ENCODE measurements at places on chromosomes 6 and 20.

DNA sequence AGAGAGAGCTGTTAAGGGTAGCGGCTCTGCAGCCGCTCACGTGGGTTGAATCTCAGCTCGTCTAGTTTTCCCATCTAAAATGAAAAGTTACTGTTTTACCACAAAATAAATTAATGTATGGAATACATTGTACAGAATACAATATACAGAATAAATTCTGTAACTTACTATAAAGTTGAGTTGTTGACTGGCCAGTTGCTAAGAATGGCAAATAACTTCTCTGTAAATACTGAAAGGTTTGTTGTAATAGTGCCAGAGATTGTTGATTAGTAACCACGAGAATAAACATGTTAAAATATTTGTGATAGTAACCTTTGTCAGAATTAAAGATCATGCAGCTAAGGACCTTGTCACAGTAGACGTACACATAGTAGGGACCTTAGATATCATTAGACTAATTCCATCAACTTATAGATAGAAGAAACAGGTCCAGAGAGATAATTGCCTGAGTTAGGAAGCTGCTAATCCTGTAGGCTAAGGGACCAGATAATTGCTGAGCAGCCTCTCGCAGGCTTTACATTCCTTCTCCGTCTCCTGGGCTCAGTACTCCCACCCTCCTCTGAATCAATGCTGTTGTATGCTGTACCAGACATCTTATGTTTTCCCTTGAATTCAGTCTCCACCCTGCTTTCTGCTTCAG, 544 bp upstream of the NRM start:
- peak; percentile 18 for DNase-seq

- no peak for DNase-seq
These were observed 100.1 kb upstream of the FRMD1 start for GRCh38 chr6:168179133-168179532.

GRCh38 chr20:23832775-23833513, 6.4 kb upstream of the CST2 start:
- no peak for DNase-seq

DNA sequence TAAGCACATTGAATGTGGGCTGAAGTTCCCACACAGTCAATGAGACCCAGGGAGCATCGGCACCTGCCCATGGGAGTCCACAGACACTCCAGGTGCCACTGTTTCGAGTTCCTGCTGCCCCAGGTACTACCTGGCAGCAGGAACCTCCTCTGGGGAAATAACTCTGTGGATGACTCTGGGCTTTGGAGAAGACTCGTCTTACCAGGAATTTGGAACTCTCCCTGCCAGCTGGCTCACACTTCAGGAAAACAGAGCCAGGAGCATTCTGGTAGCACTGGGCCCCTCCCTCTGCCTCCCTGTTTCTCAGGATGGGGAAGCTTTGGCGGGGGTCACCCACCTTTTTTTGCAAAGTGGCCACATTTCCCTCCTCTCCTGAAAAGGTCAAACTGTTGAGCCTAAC, 69.5 kb upstream of the MC3R start:
- no peak for DNase-seq

DNA sequence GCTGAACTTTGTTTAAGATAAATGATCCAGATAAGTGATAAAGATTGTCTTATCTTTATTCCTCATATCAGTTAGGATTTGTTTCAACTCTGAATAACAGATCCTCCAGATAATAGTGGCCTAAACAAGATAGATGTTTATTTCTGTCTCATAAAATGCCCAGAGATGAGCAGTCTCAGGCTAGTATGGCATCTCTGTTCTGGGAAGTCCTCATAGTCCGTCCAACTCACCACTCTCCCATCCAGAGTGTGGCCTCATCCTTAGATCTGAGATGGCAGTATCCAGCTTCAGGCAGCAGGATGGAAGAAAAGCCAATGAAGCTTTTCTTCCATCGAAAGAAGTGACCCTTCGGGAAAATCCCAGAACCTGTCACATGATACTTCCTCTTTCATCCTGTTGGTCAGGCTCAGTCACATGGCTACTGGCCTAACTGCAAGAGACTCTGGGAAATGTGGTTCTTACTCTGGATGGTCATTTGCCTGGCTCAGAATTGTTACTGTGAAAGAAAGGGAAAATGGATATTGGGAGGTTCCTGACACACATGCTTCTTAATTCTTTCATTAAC, 29.4 kb upstream of the TAGAP start:
- peak; percentile 81 for DNase-seq

GRCh38 chr20:23995905-23996666, 7.5 kb upstream of the GGTLC1 start:
- peak; percentile 47 for DNase-seq

- DNase-seq = peak; percentile 50
These were observed 25.6 kb upstream of the FUCA2 start for GRCh38 chr6:143536866-143537691.

Data from umbilical cord (tissue), 2 donors.